ENCODE measurements at places on chromosomes 11 and 22.

GRCh38 chr22:50414476-50415248 lies 60.2 kb downstream of the SBF1 start:
- DNase-seq = no peak

DNA sequence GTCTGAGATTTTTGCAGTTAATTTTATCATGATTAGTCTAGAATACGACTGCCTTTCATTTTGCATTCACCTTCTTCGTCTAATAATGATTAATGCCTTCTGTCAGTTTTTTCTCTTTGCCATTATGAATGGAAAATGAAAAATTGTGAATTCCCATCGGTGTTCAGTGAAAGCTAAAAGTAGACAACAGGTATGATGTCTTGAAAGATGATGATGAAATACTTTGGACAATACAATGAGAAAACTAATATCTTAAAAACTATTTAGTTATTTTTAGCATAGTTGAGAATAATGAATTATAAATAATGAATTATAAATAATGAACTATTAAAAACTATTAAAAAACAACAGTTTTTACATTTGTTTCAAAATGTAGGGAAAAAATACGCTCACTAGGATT lies 5.0 kb downstream of the C11orf58 start:
- no peak for DNase-seq

- DNase-seq = no peak
Measured at GRCh38 chr11:70538641-70539359, 140.5 kb downstream of the CTTN start.

DNA sequence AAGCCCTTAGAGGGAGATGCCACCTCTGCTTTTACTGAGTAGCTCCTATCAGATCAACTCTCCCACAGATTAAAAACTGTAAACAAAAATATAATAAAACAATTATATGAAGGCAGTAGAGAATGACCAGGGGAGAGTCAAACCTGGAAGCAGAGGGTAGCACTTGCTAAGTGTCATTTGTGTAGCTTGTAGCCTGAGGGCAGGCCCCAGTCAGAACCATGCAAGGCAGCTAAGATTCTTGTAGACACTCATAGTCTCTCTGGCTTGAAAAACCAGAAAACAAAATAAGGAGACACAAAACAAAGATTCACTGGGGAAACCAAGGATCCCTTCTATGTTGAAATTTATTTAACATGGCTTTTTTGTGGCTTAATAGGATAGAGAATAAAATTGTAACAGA lies 110.4 kb downstream of the WNT11 start:
- DNase-seq = no peak

GRCh38 chr22:17742527-17742902 lies 31.8 kb downstream of the BID start:
- peak; percentile 17 for DNase-seq

- DNase-seq = no peak
Measured at GRCh38 chr11:1298695-1299492, 10.5 kb downstream of the TOLLIP start.
